Stimulated activated CD8-positive, alpha-beta memory T cell treated with anti-CD3 and anti-CD28 coated beads, Interleukin-7, amount 100 ng/mL, for 4 hours (primary cell): ENCODE measurements at places on chromosomes 6 and 20.

- DNase-seq, result no peak
These were observed 121.3 kb upstream of the NHSL1 start for GRCh38 chr6:138620630-138621029.

- no peak for DNase-seq
These were observed 2.4 kb downstream of the SPDEF start for GRCh38 chr6:34553750-34554149.

DNA sequence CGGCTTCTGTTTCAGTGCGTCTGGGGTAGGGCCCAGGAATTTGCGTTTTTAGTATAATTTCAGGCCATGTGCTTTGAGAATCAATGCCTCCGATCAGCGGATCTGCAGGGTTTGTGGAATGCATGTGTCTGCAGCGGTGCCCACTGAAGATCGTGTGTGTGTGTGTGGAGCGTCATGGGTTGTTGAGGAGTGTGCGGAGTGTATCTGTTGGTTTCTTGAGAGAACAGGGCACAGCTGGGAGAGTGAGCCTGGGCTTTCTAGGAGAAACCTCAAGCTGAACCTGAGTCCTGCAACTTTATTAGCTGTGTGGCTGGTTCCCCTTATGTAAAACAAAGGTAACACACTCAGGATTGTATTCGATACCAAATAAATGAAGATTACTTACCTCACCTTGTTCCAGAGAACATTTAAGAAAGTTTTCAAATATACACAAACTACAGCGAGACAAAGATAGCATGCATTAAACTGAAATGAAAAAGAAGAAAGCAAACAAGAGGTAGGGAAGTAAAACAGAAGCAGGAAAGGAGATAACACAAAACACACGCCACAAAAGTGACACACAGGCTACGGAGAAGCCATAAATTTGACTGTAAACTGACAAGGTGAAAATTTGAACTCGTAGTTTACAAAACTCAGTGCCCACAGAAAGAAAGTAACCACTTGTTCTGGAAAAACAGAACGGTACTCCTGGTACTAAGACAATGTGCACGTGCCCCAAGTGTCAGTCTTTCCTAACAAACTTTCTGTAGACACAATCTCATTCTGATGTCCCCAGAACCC lies 28.8 kb downstream of the PDE10A start:
- DNase-seq, result no peak

GRCh38 chr20:45091366-45091765 lies 9.6 kb downstream of the KCNS1 start:
- no peak for DNase-seq

- DNase-seq, result no peak
These were observed 1.4 kb upstream of the FAM83C start for GRCh38 chr20:35293303-35294292.

GRCh38 chr6:87102151-87102621 lies 7.3 kb upstream of the CGA start:
- DNase-seq, result no peak

DNA sequence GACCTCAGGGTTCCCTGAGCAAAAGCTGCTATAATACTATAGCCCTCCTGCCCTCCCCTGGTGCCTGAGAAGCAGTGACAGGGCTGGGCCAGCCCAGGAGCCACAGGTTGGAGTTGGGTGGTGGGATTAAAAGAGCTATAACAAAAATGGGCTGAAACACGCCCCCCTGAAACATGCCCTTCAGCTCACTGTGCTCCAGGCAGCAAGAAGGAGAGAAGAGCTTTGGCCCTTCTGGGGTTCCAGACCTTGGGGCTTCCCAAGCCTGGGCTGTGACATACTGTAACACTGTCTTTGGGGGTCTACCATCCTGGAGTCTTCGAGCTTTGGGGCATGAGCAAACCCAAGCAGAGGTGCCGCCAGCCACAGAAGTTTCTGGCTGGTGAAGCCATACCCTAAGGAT lies 129.2 kb downstream of the HTR1B start:
- DNase-seq, result no peak

DNA sequence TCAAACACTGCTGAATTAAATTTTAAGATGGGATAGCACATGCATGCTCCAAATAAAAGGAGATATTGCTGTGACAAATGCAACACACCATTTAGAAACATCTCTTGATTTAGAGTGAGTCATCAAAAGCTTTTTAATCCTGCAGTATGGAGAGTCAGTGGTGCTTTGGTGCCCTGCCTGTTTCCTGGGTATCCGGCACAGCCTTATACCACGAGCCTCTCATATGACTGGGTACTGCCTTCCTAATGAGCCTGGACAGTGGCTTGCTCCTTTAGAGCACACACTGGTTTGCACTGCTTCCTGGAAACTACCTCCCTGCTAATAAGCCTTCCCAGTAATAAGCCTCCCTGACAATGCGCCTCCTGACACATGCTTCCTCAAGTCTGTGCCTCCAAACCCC lies 65.3 kb upstream of the KCNK16 start:
- no peak for DNase-seq

- no peak for DNase-seq
These were observed 488.9 kb upstream of the CITED2 start for GRCh38 chr6:139863346-139863745.

- no peak for DNase-seq
These were observed 116.0 kb downstream of the TRMT11 start for GRCh38 chr6:126102358-126102757.

- no peak for DNase-seq
These were observed 101.5 kb downstream of the UNC5CL start for GRCh38 chr6:40937491-40937890.

DNA sequence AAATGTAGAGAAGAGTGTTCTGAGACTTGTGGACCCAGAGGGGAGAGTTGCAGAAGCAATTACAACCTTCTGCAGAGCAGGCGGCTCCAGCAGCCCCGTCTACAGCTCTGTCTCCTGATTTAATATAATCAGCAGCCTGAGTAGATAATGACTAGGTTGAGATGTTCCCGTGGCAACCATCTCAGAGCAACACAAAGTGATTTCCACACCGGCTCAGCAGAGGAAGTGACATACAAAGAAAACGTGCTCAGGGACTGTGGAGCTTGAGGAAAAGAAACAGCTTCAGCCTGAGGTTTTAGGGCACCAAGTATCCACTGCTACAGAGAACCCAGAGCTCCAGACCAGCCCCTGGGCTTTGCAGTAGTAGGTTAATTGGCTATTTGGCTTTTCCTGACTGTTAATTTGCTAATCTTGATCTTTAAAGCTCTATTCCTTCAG lies 136.4 kb downstream of the MTFR2 start:
- DNase-seq, result no peak

GRCh38 chr6:159099961-159100360 lies 55.2 kb upstream of the TAGAP start:
- no peak for DNase-seq

DNA sequence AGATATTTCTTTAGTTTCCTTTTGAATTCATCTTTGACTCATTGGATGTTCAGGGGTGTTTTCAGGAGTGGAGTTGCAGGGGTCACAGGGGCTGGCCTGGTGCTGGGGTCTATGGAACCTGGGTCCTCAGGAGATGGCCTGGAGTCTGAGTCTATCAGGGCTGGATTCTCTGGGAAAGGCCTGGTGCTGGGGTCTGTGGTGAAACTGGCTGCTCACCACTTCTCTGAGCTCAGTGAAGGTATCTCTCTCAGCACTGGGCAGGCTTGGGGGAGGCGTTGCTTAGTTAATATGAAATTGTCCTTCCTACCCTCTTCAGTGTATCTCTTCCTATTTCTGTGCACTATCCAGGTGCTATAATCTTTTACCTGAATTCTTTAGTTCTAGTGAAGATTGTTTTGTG lies 83.1 kb upstream of the SLC24A3 start:
- DNase-seq, result no peak

DNA sequence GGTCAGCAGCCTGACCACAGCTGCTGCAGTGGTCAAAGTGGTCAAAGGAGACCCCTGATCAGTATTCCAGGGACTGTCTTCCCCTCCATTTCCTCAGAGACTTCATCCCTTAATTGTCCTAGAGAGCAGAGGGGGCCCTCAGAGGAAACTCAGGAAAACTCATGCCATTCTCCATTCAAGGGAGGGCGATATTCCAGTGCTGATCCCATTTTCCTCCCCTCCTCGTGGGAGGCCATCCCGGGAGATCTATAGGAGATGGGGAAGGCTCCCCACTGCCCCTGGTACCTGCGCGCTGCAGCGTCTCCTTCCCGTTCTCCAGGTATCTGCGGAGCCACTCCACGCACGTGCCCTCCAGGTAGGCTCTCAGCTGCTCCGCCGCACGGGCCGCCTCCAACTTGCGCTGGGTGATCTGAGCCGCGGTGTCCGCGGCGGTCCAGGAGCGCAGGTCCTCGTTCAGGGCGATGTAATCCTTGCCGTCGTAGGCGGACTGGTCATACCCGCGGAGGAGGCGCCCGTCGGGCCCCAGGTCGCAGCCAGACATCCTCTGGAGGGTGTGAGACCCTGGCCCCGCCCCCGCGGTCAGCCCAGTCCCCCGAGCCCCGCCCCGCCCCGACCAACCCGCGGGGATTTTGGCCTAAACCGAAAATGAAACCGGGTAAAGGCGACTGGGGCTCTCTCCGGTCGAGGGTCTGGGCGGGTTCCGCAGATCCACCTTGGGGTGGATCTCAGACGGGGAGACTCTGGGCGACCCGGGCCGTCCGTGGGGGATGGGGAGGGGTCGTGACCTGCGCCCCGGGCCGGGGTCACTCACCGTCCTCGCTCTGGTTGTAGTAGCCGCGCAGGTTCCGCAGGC lies 878 bp downstream of the HLA-C start:
- DNase-seq, result peak; percentile 60

- no peak for DNase-seq
These were observed 69.3 kb upstream of the STMND1 start for GRCh38 chr6:17032590-17032987.

DNA sequence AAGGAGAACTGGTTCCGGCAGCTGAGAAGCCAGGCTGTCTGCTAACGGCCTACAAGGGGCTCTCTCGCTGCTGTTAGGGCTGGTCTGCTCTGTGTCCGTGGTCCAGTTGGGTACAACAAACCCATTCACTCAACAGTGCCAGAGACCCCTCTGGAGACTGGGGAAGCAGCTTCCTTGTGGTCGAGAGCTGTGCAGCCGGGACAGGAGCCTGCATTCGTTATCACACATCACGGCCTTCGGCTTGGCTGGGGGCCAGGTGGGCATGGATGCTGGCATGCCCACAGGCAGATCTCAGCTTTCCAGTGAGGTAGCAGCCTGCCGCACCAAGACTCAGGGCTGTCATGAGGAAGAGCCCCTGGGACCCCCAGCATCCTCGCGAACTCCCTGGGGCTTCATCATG lies 124.7 kb downstream of the PREX1 start:
- DNase-seq, result no peak

DNA sequence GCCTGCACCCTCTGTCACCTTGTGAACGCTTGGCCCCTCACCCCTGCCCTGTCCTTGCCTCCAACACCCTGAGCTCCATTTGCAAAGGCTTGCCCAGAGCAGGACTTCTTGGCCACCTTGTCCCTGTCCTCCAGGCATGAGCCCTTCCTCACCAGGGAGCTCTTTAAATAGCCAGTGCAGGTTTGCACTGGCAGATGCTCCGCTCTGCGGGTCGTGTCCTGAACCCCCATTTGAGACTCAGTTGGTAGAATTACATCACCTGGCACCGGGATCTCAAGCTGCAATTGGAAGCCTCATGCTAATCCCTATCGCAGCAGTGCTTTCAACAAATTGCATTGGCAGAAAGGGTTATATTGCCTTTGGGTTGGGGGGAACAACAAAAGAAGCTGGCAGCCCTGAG lies 85.9 kb downstream of the TRMT6 start:
- DNase-seq, result no peak

GRCh38 chr6:87152526-87152955 lies 2.8 kb upstream of the ZNF292 start:
- no peak for DNase-seq

- peak; percentile 39 for DNase-seq
These were observed 305.3 kb downstream of the CLIC5 start for GRCh38 chr6:45710304-45710821.

GRCh38 chr6:45192556-45192955 lies 135.6 kb upstream of the RUNX2 start:
- no peak for DNase-seq

DNA sequence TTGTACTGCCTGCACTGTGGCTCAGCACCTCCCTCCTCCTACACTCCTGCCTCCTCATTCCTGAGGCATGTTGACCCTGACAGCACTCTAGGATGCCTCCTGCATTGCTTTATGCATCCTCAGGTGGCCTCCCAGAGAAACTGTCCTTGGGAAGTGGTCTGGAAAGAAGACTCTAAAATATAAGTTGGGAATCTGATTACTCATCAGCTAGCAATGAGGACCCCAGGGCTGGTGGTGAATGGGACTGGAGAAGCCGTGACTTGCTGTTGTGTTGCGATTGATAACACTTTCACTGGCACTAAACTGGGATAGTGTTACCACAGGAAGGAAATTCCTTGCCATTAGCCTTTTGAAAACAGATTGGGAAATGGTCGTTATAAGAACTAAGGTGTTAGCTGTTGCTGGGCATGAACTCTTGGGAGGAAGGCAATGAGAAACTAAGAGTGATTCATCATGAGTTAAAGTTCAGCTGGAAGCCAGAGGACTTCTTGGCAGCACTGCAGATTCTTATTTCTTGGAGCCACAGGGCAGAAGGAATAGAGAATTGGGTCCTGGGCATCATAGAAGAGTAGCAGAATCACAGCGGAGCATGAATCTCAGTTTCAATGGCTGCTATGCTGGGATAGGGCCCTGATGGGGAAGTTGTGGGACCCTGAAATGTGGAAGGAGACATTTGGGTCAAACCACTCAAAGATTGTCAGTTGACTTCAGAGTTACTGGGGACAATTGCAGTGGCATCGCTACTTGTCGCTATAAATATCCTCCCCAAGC lies 10.1 kb upstream of the SIRPD start:
- DNase-seq, result no peak

DNA sequence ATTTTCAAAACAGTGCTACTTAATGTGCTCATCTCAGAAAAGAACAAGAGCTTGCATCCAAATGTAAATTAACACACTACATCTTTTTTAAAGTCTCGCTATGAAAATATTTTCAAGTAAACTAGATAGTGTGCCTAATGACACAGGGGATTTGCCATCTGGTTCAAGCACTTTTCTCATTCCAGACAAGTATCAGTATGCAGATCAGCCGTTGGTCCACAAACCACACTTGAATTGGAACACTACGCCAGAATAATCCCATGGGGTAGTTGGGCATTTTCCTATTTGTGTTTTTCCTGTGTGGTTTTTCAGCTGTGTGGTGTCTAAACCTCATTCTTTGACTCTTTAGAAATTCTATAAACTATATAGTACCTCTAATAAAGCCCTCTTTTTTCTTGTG lies 256.2 kb downstream of the EPHA7 start:
- DNase-seq, result no peak

- no peak for DNase-seq
These were observed 995.8 kb upstream of the FLRT3 start for GRCh38 chr20:15333170-15333569.

DNA sequence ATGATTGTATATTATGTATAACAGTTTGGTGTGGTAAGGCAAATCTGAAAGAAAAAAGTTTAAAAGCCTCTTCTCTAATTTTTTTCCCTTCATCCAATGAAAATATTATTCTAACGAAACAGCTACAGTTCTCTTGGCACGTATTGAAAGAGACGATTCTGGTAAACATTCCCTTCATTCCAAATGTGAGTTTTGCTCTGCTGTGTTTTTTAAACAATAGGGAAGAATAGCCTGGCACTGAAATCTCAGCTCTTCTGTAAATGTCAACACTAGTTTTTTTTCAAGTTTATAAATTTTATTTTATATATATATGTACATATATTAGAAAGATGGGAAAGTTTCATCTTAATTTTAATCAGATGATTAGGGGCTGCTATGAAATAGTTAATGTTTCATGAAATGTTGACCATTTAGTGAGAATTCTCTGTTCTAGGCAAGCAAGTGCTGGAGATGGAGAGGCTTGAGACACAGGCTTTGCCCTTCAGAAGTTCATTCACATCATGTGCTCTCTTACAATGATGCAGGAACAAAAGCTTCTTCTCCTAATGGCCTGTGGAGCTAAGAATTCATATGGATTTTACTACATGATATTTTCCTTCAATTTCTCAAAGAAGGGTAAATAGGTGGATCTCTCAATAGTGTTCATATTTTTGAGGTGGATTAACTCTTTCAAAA lies 4.1 kb downstream of the PAQR8 start:
- no peak for DNase-seq
